ENCODE measurements at places on chromosomes 16 and 17.
A peak's percentile ranks its signal among the peaks of the same experiment; 100 is the strongest.

- no peak for DNase-seq
Observed at GRCh38 chr16:89905511-89906139, 13.0 kb upstream of the MC1R start.

GRCh38 chr17:39026980-39027451, 59.8 kb upstream of the FBXO47 start:
- DNase-seq = peak; percentile 39

GRCh38 chr17:6470751-6471521, 26.7 kb downstream of the PIMREG start:
- no peak for DNase-seq

GRCh38 chr16:76277460-76278030, 344 bp downstream of the CNTNAP4 start:
- DNase-seq = no peak

DNA sequence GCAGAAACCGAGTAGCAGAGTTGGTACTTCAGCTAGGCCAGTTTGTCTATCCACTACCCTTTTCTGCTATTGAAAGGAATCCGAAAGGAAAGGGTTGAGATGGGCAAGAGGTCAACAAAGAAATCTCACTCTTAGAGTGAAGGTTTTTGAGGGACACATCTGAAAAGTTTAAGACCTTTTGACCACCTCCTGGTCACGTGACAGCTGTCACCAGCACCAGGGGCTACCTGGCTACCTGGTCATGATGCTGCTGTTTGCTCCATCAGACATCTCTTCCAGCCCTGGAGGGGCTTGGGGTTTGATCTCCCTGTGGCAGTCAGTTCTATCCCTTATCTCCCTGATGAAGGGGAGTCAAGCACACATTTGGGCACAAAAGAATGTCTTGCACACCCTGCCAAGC, 7.6 kb downstream of the CCDC182 start:
- DNase-seq = no peak

- DNase-seq = no peak
Observed at GRCh38 chr17:21375162-21375560, 996 bp upstream of the KCNJ12 start.

All from nucleus accumbens (tissue), 56 donors.